ENCODE measurements at places on chromosomes 7 and 10.
A peak's percentile ranks its signal among the peaks of the same experiment; 100 is the strongest.

GRCh38 chr10:30805061-30805460 is 175.5 kb upstream of the LYZL2 start:
- no peak for DNase-seq

- DNase-seq = peak; percentile 44
Measured at GRCh38 chr7:73623798-73624668, at the start of gene MLXIPL. Gene MLXIPL (minus strand): TSS chr7:73624522. CDS start chr7:73624492, 30 bp downstream.

DNA sequence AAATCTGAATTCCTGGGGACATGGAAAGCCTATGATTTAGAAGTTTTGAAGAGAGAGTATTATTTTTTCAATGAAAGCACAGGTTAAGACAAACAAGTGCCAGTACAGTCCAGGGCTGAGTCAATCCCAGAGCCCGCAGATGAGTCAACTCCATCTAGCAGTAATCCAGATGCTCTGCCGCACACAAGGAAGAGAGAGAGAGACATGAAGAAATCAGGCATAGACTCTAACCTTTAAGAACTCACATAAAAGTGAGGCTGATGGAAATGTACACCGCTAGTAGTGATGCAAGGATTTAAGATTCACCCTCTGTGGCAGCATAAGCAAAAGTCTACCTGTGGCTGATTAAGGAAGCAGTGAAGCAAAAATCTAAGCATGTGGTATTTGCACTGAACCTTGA is 651.5 kb downstream of the TNS3 start:
- no peak for DNase-seq

- DNase-seq = no peak
Measured at GRCh38 chr10:70598857-70599295, 3.7 kb downstream of the PRF1 start.

GRCh38 chr7:139431459-139431858 is 52.0 kb downstream of the KLRG2 start:
- no peak for DNase-seq

- no peak for DNase-seq
Measured at GRCh38 chr7:29620556-29620930, 56.9 kb downstream of the PRR15 start.

DNA sequence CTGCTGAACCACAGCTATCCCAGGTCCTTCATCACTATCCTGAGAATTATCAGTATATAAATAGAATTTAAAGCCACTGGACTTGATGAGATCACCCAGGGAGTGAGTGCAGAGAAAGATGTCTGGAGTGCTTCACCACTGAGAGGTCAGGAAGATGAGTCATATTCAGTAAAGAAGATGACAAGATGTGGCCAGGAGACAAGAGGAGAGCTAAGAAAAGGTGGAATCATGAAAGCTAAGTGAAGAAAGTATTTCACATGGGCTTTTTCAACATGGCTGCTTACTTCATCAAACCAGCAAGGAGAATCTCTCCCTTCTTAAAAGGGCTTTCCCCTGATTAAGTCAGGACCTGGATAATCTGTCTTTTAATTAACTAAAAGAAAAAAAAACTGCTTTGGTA is 9.1 kb upstream of the PRKAR2B start:
- DNase-seq = no peak

GRCh38 chr10:1519391-1519790 is 217.9 kb downstream of the ADARB2 start:
- DNase-seq = no peak

DNA sequence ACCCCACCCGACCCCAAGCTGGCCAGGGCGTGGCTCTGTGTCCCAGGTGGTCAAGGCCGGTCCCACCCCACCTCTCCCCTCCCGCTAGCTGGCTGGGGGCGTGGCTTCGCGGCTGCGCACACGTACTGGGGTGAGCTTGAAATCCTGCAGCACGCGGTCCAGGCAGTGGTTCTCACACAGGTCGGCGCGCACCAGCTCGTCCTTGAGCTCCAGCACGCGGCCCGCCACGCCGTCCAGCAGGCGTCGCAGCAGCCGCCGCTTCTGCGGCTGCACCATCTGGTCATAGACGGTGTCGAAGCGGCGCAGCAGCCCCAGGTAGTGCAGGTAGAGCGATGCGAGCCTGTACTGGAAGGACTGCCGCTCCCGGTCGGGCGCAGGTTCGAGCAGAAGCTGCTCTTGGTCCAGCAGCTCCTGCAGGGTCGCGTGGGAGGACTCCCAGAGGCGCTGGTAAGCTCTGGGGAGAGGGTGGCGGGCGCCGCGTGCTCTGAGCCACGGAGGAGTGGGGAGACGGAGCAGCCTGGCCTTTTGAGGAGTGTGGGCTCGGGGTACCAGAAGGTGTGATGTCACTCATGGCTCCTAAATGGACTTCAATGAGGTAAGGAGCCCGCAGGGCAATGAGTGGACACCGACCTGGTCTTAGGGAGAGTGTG is 5.8 kb downstream of the H2BK1 start:
- peak; percentile 10 for DNase-seq

DNA sequence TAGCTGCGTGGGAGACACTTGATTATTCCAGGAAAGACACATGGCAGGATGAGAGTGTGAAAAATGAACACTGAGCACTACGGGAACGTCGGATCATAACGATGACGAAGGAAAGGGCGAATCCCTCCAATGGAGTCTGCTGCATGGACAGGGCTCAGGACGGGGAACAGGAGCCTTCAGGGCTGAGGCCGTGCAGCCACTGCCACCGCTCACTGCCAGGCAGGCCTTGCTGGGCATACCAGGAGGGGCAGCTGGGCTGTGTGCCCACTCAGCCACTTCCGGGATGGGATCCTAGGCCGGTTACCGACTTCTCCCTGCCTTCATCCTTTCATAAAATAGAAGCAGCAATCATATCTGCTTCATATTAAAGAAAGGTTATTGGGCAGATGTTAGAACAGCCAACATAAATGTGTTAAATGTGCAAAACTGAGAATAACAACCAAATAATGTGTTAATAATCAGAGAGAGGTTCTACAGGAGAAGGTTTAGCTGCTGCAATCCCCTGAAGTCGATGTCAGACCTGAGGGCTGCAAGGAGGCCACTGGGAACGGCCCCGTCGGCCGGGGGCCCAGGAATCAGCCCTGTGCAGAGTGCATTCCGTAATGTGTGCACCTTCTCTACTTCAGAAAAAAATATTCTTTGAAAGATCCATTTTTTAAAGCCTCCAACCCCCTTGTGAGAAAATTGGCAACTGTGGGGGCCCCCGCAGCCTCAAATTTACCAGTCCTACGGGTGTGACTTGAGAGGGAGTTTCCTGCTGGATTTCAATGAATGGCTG is 63.6 kb downstream of the ADARB2 start:
- DNase-seq = no peak

GRCh38 chr7:18828994-18829857 is 288.2 kb downstream of the TWIST1 start:
- no peak for DNase-seq

- no peak for DNase-seq
Measured at GRCh38 chr7:78323118-78323517, 524.5 kb downstream of the PHTF2 start.

DNA sequence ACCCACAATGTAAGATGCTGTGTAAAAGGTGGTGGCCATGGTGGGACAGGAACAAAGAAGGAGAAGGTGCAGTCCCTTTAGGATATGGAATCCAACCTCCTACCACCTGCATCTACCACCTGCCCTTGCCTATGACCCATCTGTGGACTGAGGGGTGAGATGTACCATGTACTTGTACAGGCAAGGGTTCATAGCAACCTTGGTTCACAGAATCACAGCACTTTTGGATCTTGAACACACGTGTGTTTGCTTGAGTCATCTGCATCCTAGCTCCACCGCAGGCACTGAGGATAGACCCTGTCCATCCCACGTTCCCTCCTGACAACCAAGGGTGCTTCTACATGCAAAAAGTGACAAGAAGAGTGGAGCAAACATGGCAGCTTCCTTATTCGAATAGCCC is 162.3 kb downstream of the GFRA1 start:
- no peak for DNase-seq

DNA sequence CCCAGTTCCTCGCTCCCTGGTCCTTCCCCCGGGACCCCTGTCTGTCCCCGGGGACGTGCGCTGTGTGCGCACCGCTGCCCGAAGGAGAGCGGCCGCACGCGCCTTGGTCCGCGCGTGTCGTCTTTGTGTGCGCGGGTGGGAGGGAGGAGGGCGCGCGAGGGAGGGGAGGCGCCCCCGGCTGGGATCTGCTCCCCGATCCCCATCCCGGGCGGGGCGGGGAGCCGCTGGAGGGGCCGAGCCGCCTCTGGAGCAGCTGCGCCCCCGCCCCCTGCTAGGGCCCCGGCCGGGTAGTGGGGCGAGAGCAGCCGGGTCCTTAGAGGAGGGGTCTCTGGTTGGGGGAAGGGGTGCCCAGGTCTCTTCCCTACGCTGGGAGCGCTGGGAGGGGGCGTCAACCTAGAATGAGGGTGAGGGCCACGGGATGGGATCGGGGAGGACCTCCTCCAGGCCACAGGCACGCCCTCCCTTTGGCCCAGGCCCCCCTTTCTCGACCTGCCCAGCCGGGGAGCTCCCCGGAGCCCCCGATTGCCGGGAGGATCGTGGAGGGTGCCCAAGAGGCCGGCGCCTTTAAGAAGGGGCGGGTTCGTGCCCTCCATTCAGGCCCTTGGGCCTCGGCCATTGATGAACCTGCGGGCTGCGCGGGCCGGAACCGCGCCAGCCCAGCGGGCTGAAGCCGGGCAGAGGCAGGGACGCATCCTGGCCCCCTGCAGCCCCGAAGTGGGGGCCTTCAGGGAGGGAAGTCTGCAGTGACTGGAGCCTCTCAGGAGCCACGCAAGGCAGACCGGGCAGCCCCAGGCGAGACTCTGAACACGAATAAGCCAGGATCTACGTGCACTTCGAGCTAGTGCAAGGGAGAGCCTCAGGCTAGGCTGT is 678 bp downstream of the SH2B2 start:
- DNase-seq = no peak

DNA sequence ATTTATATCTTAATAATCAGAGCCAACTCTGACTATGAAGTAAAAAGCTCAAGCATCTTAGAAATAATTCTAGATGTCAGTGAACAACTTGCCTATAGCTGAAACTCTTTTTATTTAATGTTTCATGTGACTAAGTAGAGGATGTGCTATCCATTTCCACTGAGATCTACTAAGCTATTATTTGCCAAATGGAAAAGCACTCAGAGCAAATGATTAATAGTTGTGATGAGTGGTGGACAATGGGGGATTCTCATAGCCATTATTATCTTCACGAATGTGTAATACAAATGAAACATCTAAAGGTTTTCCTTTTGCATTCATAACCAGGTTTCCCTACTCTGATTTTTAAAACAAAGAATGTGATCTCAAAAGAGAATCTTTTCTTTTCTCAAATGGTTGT is 126.6 kb upstream of the GNAI1 start:
- no peak for DNase-seq

DNA sequence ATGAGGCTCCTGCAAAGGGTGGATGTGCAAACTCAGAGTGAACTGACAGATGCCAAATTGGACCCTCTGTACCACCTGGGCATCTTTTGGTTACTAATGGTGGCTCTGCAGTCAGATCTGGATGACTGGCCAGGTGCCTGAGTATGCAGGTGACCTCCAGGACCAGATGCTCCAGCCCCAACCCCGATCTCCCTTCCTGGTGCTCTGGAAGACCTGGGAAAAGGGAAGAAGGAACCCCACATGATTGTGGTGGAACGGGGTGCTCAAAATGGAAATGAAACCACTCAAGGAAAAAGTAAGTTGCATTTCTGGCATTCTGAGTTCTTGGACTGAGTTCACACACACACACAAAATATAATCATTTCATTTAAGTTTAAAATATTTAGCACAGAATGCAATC is 9.8 kb upstream of the AEBP1 start:
- no peak for DNase-seq

DNA sequence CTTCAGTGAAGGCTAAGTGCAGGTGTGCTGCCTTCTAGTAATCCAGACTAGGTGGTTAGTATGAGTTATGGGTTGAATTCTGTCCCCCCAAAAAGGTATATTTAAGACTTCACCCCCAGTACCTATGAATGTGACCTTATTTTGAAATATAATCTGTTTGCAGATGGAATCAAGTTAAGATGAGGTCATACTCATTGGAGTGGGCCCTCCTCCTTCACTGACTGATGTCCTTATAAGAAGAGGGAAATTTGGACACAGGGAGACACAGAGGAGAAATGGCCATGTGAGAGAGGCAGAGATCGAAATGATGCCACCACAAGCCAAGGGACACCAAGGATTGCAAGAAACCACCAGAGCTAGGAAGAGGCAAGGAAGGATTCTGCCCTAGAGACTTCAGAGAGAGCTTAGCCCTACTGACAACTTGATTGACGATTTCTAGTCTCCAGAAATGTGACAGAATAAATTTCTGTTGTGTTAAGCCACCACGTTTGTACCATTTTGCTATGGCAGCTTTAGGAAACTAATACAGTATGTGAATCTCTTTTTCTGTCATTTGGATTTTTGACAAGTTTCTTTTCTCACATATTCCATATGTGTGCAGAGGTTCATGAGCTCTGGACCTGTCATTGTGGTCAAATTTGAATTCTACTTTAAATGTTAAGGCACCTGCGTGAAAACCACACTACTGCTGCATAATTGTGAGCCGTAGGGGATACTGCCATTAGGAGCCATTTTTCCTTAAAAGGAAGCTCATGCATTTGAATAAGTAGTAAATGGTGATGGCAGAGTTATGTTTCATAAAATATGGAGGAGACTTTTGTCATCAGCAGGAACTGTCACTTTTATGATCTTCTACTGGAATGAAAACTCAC is 2.6 kb upstream of the RPA3 start:
- no peak for DNase-seq

GRCh38 chr7:1323178-1324027 is 90.7 kb downstream of the UNCX start:
- DNase-seq = no peak

- DNase-seq = no peak
Measured at GRCh38 chr10:1316809-1317143, 260.6 kb downstream of the WDR37 start.

GRCh38 chr10:11322698-11323097 is 288.8 kb downstream of the USP6NL start:
- no peak for DNase-seq

GRCh38 chr7:73721377-73721817 is 1.9 kb upstream of the STX1A start:
- DNase-seq = no peak

DNA sequence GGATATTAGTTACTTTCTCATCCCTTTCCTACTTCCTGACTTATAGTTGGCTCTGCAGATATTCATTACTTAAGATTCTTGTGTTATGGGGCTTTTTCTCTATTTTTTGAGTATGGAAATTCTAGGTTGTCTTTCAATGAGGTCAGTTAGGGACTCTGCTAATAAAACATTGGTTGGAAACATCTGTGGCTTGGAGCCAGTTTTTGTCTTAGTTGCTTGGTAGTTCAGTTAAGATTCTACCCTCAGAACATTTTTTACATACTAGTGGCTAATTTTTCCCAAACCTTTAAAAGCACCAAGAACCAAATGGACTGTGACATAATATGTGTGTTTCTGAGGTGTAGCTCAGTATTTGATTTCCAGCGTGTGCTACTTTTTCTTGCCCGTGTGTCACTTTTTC is 305.6 kb upstream of the FZD1 start:
- DNase-seq = no peak

Data from CD4-positive, alpha-beta T cell treated with Interleukin-1 beta for 1 hour (primary cell).